ENCODE measurements at places on chromosomes 1 and 21.

DNA sequence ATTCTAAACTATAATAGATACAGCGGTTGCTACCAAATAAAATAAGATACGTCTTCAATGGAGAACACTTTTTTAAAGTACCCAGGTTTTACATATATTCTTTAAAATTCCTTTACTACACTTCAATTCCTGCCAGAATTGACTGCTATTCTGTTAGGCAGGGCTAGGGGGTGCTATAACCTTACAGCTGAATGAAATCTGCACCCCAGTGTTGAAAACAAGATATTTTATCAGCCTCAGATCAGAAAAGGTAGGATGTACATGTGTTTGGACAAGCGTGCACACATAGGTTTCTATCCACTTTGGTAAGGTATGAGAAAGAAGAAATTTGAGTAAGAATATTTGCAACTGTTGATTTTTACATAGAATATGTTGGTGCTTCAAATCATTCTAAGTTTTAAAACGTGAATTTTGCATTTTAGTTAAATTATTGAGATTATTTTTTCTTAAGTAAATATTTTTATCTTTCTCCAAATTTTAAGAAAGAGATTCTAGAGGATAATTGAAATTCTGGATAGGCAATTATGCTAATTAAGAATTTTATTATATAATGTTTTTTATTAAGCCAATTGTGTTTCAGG lies 490.8 kb upstream of the ADGRL4 start:
- no peak for DNase-seq
- H3K27ac ChIP-seq, result no peak overlapping the region
- no peaks in the 10 kb centered on the region for H3K36me3 ChIP-seq
- H3K4me3 ChIP-seq, result no peak overlapping the region
- H3K4me1 ChIP-seq, result no peaks in the 10 kb centered on the region

GRCh38 chr1:207910591-207911354 lies at the start of gene CD34:
Gene CD34, minus strand, starts transcription at chr1:207911125. Its CDS starts 45 bp downstream, at chr1:207911080.
- H3K36me3 ChIP-seq, result no peaks in the 10 kb centered on the region
- H3K4me1 ChIP-seq, result peaks cover 17% of the 10 kb centered on the region
- peaks cover 17% of the 10 kb centered on the region for H3K27me3 ChIP-seq
- H3K4me3 ChIP-seq, result no peak within 1 kb of the TSS
- no peak for DNase-seq

DNA sequence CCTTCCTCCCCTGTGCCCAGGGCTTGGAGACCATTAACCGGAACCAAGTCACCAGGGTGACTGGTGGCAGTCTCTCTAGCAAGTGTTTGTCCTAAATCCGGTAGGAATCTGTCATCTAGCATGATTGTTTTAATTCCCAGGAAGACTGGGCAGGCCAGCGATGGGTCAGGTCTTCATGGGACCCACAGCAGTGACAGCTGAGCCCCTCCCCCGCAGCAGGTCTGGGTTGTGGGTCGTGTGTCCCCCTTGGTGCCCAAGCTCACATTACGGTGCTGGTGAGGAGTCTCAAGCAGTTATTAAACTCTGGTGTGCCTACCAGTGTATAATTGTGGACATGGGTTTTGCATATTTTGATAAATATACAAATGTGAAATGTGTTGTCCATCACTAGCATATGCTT lies 466.5 kb downstream of the MATN1 start:
- no peaks in the 10 kb centered on the region for H3K4me1 ChIP-seq
- H3K36me3 ChIP-seq, result no peaks in the 10 kb centered on the region
- H3K27ac ChIP-seq, result no peak overlapping the region
- H3K4me3 ChIP-seq, result no peak overlapping the region
- DNase-seq, result no peak
- peaks cover 5% of the 10 kb centered on the region for H3K27me3 ChIP-seq

DNA sequence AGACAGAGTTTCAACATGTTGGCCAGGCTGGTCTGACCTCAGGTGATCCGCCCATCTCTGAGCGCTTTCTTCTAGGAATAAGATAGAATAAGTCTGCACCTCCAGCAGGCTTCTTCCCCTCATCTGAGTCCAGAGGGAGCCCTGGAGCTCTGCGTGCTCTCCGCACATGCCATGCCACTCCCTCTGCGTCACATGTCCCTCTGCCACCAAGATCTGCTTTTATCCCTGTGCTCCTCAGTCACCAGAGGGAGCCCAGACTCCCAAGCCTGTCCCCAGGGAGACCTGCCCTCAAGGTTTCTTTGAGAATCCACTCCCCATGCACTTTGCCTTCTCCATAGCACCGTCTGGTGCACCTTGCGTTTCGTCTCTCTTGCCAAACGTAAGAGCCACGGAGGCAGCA lies 213.0 kb downstream of the CAMTA1 start:
- H3K27me3 ChIP-seq, result peaks cover 4% of the 10 kb centered on the region
- no peak overlapping the region for H3K27ac ChIP-seq
- H3K4me1 ChIP-seq, result no peaks in the 10 kb centered on the region
- no peak for DNase-seq
- H3K36me3 ChIP-seq, result no peaks in the 10 kb centered on the region

- H3K4me3 ChIP-seq, result no peak overlapping the region
- no peaks in the 10 kb centered on the region for H3K4me1 ChIP-seq
- H3K36me3 ChIP-seq, result no peaks in the 10 kb centered on the region
- H3K27me3 ChIP-seq, result no peaks in the 10 kb centered on the region
- DNase-seq, result no peak
Measured at GRCh38 chr1:164830628-164831027, 271.6 kb downstream of the PBX1 start.

Measured in keratinocyte (primary cell).